ENCODE measurements at places on chromosomes 12 and 14.

- no peak for DNase-seq
These were observed 6.6 kb downstream of the C14orf180 start for GRCh38 chr14:104585966-104586697.

- DNase-seq: no peak
These were observed 1.4 kb downstream of the LRP10 start for GRCh38 chr14:22872833-22873520.

DNA sequence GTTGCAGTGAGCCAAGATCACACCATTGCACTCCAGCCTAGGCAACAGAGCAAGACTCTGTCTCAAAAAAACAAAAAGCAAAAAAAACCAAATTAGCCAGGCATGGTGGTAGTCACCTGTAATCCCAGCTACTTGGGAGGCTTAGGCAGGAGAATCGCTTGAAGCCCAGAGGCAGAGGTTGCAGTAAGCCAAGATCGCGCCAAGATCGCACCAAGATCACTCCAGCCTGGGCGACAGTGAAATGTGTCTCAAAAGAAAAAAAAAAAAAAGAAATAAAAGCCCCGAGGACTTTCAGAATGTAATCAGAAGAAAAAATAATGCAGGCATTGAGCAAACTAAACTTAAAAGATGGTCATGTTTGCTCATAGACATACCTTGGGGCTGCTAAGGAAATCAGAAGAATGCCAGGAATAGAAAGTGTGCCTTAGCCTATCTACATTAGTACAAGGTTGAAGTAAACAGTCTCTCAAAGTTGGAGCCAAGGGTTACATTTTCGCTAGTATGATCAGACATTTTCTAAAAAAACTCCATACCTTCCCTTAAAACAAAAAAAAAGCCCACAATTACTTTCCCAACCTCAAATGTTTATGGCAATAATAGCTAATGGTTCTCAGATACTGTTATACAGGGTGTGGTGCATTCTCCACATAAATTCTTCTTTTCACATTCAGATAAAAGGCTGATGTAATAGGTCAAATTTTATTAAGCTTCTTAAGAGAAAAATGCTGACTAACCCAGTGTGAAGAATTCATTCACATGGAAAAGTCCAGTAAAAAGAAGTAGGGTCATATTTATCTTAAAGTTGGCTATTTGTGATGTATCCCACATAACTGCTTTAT is 15.8 kb downstream of the DTD2 start:
- no peak for DNase-seq

DNA sequence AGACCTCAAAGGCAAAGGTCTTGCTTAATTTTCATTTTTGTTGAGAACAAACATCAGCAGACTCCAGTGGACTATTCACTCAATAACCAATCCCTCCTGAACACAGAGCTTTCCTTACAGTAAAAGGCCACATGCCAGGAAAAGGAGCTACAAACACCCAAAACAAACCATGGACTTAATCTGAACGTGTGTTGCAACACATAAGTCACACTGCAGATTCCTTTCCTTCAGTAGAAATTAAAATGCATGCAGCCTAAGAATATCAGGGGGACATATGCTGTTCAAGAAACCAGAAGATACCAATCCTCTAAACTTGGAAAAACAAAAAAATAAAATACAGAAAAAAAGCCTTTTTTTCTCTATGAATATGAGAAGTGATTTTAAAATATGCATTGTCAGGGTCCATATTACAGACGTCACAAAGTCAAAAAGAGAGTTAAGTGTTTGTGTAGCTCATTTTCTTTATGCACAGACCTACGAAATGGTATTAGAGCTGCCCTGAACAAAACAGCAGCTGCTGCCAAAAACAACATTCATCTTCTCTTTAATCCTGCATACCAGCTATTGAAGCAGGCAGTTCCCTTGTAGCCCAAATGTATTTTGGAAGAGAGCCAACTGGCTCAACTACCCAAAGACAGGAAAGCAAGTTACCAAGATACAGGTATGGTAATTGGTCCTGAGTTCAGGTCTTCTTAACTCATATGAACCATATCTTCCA is 26.2 kb downstream of the KITLG start:
- no peak for DNase-seq

GRCh38 chr12:121532503-121533393 is 48.1 kb downstream of the KDM2B start:
- no peak for DNase-seq

GRCh38 chr14:101508196-101508947 is 52.9 kb upstream of the DIO3 start:
- DNase-seq: no peak

- no peak for DNase-seq
These were observed 27.5 kb upstream of the DENND5B start for GRCh38 chr12:31618228-31619025.

GRCh38 chr14:52053044-52053443 is 15.8 kb downstream of the NID2 start:
- no peak for DNase-seq

DNA sequence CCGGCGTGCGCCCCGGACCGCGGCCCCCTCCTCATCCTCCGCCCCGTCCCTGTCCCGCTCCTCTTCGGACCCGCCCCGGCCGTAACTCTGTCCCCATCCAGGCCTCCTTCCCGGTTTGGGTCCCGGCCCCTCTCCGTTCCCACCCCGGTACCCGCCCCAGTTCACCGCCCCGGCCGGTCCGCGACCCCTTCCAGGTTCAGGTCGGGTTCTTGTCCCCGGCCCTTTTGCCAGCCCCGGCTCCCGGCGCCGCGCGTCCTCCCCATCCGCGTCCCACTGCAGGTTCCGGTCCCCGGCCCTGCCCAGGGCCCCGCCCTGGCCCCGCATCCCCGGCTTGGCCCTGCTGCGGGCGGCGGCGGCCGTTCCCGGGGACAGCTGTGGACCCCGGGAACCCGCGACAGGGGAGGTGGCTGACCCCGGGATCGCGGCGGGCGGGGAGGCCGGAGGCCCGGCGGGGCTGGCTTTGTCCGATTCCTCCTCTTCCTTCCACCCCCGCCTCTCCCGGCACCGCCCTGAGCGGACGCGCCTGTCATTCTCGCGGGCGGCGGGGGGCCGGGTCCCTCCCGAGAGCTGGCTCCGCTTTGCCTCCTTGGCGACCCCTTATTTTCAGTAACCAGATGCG is 601 bp downstream of the KLC1 start:
- no peak for DNase-seq

- no peak for DNase-seq
These were observed 8.5 kb downstream of the ORAI1 start for GRCh38 chr12:121634836-121635235.

GRCh38 chr12:58138424-58138823 is 197.1 kb downstream of the ATP23 start:
- no peak for DNase-seq

GRCh38 chr12:91307957-91308670 is 125.5 kb upstream of the DCN start:
- no peak for DNase-seq

DNA sequence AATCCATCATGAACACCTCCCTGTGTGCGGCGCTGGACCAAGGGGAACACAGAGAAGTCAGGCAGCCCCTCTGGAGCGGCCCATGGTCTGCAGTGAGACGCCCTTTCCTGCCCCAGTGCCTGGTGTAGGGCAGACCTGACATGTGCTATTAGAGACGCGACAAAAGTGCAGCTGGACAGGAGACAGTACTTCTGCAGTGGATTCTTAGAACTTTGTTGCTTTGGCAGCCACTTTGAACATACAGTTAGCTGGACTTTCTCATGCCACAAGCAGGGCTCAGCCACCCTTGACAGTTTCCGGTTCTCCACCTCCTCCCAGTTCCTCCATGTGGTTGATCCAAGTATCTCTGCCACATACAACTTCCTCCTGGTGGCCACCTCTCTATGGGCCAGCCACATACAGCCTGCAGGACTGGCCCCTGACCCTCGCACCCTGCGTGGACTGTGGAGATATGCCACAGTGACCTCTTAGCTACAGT is 45.9 kb downstream of the LGMN start:
- no peak for DNase-seq

GRCh38 chr12:81968421-81968820 is 209.3 kb upstream of the PPFIA2 start:
- no peak for DNase-seq

DNA sequence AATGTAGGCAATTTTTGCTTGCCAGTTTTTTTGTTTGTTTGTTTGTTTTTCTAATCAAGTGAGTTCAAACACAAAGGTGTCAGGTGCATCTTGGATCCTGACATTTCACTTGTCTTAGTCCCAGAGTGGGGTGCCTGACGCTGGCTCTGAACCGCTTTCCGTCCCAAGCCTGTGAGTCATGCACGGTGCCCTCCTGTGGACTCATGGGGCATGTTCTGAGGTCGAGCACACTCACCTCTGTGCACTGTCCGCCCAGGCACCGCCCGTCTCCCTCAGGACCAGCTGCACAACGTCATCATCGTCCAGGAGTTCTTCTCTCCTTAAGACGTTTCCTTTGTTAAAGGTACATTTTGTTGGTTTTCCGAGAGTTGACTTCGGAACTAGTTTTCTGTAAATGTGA is 98.2 kb downstream of the GLT1D1 start:
- DNase-seq: no peak

DNA sequence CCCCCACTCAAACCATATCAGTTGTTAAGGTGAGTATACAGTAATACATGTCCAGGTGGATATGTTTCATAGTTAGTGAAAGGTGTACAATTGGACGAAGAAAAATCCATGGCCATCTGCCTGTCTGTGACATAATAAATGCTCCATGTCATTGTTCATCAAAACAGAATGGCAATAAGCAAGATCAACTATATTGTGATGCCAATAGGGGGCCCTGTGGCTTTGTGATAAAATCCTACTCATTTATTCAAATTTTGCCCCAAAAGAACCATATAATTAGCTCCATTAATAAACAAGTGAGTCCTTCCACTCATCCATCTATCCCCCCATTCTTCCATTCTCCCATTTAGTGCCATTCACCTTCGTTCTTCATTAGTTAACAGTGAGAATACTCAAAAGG is 102.0 kb downstream of the MGST1 start:
- DNase-seq: no peak

DNA sequence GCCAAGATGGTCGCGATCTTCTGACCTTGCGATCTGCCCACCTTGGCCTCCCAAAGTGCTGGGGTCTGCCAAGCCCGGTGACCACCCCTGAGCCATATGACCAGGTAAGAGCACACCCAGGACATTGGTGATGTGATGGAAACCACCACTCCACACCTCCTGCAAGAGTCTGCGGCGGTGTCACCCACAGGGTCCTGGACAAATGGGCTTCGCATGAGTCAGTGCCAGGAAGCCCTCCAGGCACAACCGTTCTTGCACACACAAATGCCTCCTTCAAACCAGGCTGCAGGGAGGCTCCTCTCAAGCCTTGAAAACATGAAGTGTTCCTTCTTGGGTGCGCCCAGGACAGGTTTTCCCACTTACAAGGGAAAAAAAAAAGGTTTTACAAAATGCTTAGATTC is 16.6 kb downstream of the PITPNM2 start:
- no peak for DNase-seq

DNA sequence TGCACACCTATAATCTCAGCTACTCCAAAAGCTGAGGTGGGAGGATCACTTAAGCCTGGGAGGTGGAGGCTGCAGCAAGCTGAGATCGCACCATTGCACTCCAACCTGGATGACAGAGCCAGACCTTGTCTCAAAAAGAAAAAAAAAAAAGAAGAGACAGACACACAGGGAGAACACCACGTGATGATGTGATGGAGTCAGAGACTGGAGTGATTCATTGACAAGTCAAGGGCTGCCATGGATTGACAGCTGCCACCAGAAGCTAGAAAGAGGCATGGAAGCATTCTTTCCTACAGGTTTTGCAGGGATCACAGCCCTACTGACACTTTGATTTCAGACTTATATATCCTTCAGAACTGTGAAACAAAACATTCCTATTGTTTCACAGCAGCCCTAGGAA is 3.5 kb upstream of the HCFC2 start:
- no peak for DNase-seq

DNA sequence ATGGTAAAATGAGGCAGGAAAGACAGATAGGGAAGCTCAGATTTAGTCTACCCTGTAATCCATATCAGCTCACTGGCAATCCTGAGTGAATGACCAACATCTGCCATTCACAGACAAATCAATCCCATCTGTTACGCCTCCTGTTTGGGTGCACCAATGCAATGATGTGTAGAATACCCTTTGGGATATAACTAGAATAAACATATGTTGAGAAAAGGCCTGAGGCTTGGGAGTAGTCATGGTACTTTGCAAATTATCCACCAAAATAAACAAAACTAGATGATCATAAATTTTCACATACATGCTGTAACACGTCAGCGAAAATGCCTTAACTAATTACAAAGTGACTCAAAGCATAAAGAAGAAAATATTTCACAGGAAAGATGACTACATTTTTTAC is 78.8 kb downstream of the KCNC2 start:
- no peak for DNase-seq

DNA sequence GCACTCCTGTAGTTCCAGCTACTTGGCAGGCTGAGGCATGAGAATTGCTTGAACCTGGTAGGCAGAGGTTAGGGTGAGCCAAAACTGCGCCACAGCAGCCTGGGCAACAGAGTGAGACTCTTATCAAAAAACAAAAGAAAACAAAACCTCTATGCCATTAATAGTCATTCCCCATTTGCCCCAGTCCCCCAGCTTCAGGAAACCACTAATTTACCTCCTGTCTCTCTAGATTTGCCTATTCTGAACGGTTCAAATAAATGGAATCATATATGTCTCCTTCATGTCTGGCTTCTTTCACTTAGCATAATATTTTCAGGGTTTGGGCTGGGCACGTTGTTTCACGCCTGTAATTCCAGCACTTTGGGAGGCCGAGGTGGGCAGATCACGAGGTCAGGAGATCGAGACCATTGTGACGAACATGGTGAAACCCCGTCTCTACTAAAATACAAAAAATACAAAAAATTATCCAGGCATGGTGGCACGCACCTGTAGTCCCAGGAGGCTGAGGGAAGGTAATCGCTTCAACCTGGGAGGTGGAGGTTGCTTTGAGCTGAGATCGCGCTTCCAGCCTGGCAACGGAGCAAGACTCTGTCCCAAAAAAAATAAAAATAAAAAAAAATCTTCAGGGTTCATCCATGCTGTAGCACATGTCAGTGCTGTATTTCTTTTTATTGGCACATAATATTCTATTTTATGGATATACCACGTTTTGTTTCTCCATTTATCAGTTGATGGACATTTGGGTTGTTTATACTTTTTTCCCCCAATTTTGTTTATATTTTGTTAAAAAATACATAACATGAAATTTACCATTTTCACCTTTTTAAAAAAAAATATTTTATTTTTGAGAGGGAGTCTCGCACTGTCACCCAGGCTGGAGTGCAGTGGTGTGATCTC is 31.9 kb downstream of the KNTC1 start:
- no peak for DNase-seq

Measured in activated CD4-positive, alpha-beta T cell treated with anti-CD3 and anti-CD28 coated beads, Interleukin-2, amount 50 U/mL, for 24 hours (primary cell).